Vagina (tissue), 2 donors: ENCODE measurements at places on chromosomes 12 and 14. TPM values are rescaled to one million over a fixed set of nuclear protein-coding genes. Genes with fewer than 3 reads are reported as not detected.

GRCh38 chr14:35407306-35407630 lies 2.7 kb upstream of the NFKBIA start:
- no peak for DNase-seq

- DNase-seq, result no peak
Measured at GRCh38 chr12:92511786-92512185, 191.0 kb upstream of the PLEKHG7 start.

DNA sequence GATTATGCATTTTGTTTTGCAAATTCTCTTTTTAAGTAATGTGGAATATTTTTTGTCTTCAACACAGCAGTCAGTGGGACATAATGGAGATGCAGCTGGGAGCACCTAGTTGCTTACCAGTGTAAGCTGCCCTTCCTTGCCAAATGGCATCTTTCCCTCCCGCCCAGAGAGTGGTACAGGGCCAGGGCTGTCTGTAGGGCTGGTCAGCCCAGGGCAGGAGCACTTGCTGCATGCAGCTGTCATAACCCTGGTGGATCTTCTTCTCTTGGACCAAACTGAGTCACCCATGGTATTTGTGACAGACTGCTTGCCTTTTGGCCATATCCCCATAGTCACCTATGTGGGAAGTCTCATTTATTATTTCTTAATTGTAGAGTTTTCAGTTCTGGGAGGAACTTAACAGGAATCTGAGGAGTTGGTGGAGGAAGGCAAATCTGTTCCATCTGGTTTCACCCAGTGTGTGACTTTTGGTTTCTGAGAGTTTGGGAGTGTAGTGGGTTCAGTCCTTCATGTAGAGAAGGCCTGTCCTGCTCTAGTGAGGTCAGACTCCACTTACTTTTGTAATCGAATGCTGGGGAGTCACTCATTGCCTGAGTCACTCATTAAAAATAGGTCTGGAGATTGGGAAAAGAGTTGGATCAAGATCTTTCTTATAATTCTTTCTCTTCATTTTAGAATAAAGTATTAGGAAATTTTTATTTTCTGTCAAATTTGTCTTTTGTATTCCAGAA lies 62.0 kb upstream of the ASPG start:
- no peak for DNase-seq

DNA sequence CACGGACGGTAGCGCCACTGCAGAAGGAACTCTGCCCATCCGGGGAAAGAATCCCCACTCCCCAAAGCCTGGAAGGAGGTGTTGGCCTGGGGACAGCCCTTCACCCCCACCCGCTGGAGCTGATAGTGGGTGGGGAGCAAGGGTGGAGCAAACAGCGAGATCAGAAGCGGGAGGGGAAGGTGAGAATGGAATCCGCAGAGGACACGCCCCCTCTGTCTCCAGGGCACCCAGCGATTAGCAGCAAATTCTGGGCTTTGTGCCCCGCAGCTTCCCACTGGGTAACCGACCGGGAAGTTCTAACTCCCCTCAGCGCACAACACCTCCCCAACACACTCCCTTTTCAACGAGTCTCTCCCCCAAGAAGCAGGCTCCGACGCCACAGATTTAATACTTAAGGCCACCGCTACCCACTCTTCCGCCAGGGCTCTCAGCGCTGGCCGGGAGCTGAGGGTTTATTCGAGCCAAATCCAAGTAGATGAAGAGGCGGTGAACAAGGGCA lies 1.4 kb downstream of the SLC25A29 start:
- no peak for DNase-seq

DNA sequence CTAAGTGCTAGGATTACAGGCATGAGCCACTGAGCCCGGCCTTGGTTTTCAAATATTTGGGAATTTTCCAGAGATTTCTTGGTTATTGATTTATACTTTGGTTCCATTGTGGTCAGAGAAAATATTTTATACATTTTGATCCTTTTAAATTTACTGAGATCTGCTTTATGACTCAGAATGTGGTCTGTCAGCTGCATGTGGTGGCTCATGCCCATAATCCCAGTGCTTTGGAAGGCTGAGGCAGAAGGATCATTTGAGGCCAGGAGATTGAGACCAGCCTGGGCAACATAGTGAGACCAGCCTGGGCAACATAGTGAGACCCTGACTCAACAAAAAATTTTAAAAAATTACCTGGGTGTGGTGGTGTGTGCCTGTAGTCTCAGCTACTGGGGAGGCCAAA lies 49.8 kb downstream of the ADCK1 start:
- no peak for DNase-seq

- DNase-seq, result no peak
Measured at GRCh38 chr12:30877105-30877875, 49.3 kb upstream of the TSPAN11 start.

GRCh38 chr12:1821805-1822204 lies 1.4 kb downstream of the LRTM2 start:
- no peak for DNase-seq

LRP1-AS gene
- total RNA-seq, result not detected

GLRX5 gene
- 20.4 TPM for total RNA-seq

DNA sequence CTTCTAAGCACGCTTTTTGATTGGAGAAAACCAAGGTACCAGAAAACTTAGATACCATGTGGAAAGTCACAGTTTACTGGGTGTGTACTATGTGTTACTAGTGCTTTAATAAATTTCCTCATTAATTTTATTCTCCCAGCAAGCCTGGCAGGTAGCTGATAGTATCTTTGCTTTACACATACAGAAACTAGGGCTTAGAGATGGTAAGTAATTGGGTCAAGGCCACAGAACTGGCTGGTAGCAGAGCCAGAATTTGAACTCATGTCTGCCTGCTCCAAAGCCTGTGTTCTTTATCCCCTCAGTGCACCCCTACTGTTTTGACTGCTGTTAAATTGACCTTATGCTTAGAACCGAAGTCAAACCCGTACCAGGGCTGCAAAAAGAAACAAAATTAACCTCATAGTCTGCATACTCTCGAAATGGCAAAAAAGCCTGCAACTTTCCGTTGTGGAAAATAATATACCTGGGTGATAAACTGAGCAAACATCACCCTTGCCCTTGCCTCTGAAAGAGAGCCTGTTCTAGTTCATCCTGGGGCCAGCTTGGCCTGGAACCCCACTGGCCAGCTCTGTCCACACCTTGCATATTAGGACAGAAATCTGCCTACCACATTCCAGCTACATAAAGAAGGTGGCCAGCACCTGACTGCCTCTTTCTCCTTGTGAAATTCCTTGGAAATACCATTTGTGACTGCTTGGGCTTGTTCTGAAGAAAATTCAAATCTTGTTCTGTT lies 118.9 kb downstream of the ETV6 start:
- no peak for DNase-seq

FGF23 gene
- not detected for total RNA-seq

DNA sequence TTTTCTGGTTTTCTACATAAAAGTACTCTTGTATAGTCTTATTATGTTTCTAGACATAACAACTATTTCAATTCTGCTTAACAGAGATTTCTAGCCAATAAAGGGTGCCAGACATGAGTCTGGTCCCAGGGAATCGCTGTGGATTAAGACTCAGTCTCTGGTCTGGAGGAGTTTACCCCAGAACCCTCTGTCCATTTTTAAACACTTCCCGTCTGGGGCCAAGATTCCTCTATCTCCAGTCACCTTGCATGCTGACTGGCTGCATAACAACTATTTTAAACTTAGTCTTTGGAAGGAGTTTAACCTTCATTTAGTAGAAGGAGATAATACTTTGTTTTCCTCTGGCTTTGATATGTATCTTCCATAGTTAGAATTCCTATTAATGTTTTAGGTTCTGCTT lies 163.1 kb upstream of the IFNG-AS1 start:
- DNase-seq, result no peak

- no peak for DNase-seq
Measured at GRCh38 chr14:90467501-90467900, 70.7 kb downstream of the CALM1 start.
